RCC 7860 (cell line): ENCODE measurements at places on chromosomes 2 and 18.

DNA sequence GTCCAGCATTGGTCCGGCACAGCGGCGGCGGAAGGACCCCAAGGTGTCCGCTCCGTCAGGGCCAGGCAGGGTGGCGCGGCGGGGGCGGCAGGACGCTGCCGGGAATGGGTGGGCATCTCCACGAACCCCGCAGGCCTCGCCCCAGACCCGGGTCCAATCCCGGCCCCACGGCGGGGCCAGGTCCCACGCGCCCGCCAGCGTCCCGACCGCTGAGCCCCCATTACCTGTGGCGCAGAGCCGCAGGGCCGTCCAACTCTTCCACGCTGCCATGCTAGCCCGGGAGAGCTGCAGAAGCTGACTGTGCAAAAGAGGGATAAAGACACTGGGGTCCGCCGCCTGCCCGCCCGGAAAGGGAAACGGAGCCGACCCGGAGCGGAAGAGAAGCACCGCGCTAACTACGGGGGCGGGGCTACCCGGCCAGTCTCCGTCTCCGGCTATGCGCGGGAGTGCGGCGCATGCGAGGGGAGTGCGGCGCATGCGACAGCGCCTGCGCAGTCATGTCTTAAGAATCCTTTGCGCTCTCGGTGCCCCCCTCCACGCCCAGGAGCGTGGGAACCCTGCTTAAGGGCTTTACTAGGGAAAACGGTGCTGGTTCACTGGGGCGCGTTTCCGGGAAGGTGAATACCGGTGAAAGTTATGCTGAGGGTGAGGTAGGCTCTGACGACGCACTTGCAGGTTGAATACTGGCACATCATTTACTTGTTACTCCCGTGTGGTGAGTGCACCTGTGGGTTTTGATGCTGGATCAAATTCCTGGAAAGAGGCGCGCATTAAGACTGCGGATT lies at the start of gene TMX3:
Gene TMX3, minus strand, starts transcription at position 397 of the 785 bp plus-strand sequence. Its CDS starts 127 bp downstream, at position 270.
- DNase-seq, result peak; percentile 80

GRCh38 chr2:151679994-151680393 lies 54.3 kb downstream of the NEB start:
- DNase-seq, result no peak

DNA sequence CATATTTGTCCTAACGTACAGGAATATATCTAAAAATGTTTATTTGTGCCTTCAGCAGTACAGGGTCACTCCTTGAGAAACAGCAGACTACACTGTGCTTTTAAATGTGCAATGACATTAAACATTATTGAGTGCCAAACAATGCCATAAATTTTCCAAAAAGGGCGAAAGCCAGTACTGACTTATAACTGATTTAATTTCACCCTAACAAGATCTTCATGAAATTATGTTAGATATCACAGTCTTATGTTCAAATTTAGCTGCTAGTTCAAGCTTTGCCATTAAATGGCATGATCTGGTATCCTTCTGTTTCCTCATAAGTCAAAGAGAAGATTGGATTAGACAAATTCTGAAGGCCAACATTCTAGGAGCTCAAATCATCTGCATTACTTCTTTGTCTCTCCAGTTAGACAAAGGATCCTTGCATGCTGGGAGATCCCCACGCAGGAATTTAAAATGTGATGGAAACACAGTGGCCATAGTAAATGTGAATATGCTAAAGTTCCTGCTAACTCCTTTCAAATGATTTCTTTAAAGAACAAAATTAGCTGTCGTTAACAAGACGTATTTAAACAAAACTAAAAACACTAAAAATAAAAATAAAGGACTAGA lies 129.3 kb upstream of the STON1 start:
- DNase-seq, result no peak

DNA sequence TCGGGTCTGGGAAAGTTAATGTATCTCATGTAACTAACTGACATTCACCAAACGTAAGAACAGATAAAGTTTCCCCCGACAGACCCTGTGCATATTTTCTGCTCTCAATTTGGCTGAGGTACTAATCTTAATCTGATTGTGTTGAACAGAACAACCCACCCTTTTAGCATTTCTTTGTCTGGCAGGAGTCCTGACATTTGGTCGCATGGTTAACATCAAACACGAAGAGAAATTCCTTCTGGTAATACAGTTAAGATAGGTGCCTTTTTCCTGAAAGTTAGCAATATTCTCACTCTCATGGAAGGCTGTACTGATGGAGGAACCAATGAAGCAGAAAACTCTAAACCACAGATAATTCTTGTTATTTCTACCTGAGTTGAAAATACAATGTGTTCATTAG lies 520.8 kb downstream of the PARD3B start:
- DNase-seq, result no peak

DNA sequence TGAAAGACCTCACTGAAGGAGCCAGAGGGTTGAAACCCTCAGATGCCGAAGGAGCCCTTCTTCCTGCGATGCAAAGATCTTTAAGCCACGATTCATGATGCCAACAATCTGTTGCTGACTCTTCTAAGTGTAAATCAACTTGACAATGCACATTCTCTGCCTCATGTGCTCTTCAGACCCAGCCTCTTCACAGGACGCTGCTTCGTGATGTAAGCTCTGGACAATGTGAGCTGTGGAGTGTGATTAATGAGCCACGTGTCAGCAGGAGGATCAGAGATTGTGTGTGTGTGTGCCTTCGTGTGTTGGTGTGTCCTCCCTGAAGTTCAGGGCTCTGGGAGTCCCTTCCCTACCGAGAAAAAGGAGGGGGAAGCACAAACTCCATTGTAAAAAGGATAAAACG lies 26.5 kb upstream of the TWIST2 start:
- DNase-seq, result peak; percentile 25

- DNase-seq, result no peak
These were observed 48.7 kb downstream of the WDPCP start for GRCh38 chr2:63539416-63540162.

DNA sequence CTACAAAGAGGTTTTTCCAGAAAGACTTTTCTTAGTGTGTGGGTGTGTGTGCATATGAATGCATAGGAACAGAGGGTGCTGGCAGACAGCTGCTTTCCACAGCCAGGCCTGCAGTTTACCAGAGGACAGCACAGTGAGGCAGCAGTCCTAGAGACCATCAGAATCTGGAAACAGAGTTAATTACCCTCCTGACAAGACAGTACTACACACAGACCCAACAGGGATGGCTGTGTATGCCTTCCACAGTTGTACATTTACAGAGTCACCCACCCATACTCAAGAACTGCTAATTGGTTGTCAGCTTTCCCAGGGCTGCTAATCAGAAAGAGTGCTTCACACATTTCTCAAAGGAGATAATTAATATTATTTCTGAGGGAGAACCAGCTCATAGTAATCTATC lies 104.7 kb downstream of the FEZ2 start:
- no peak for DNase-seq
